ENCODE measurements at places on chromosomes 7 and 10.
A peak's percentile ranks its signal among the peaks of the same experiment; 100 is the strongest.

GRCh38 chr7:49644396-49645166 lies 128.9 kb upstream of the VWC2 start:
- DNase-seq = no peak

DNA sequence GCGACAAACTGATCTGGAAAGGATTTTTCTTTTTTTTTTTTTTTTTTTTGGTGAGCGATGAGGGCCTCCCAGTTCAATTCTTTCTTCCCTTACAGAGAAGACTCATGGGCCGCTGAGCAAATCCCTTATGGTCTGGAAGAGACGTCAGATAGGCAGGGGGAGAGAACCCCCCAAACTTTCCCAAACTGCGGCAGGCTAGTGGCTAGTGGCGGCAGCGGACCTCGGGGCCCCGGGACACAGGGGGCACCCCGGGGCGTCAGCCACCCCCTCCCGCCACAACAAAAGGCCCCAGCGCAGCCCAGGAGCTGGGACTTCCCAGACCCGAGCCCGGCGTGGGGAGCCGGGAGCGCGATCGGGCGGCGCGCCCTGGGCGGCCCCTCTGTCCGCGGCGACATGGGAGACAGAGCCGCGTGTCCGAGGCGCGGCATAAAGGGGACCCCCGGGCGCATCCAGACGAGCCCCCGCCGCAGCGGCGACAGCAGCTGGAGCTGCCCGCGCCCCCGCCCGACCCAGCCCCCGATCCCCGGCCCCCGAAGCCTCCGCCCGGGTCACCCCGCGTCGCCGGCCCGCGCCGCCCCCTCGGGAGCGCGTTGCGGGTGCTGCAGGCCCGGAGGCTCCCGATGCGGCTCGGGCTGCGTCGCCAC lies 755 bp downstream of the FAM171A1 start:
- DNase-seq = no peak

DNA sequence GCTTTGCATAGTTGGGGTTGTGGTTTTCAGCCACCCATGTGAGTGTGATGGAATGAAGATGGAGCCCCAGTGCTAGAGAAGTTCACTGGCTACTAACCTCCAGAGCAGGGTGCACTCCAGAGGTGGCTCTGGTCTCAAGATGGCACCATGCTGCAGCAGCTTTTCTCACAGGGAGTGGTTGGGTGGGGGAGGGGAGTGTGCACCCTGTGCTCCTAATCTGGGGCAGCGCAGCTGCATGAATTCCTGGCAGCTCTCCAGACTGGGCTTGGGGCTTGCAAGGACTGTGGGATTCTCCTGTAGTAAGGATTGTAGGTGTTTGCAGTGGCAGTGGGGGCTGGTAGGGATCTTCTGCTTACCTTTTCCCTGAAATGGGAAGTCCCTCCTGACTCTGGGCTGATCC lies 23.7 kb downstream of the PHTF2 start:
- DNase-seq = no peak

DNA sequence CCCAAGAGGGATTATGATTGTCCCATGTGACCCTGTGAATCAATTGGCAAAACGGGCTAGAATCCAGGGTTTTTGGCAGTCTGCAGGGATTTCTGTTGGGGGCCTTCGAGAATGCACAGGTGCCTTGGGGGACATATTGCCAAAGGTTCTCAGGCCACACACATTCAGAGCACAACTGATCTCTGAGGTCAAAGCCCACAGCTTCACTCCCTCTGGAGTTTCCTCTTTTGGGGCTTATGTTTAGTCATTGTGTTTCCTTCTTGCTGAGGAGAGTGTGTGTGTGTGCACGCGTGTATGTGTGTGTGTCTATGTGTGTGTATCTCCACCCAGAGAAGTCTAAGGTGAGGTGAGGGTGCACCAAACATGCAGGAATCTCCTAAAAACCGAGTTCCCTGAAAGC lies 8.8 kb downstream of the PPIF start:
- no peak for DNase-seq

GRCh38 chr10:108970016-108970415 lies 953.3 kb downstream of the XPNPEP1 start:
- peak; percentile 13 for DNase-seq

- DNase-seq = no peak
These were observed 666.7 kb upstream of the NRP1 start for GRCh38 chr10:34001087-34001580.

- no peak for DNase-seq
These were observed 91.1 kb downstream of the BUB3 start for GRCh38 chr10:123245264-123245663.

- no peak for DNase-seq
These were observed 56.5 kb upstream of the NKX6-2 start for GRCh38 chr10:132842397-132842796.

GRCh38 chr7:19392246-19392645 lies 247.0 kb upstream of the FERD3L start:
- no peak for DNase-seq

DNA sequence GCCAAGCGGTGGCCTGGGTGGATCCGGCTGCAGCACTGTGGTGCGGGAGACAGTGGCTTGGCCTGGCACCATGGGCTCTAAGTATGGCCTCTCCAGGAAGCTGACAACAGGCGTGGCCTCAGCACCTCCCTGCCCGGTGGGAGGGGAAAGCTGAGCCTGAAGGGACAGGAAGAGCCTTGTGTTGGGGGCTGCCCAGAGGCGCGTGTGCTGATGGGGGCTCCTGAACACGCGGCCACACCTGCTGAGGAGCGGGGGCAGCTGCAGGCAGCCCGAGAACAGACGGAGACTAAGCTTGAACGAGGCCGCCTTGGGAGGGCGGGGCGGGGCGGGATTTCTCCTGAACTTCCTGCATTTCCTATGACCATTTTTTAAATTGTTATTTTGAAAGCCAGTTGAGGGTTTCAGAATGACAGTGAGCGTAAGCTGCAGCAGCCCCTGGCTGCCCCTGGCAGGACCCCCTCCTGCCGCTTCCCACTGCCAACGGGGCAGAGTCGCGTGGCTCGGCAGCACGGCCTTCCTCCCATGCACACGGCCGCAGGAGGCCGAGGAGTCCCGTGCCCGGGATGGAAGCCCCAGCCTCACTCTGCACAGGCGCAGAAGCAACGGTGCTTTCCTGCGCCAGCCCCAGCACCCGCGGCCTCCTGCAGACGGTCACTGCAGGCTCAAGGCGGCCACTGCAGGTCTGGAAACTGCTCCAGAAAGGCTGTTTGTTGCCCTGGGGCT lies 43.2 kb downstream of the DPYSL4 start:
- DNase-seq = no peak

DNA sequence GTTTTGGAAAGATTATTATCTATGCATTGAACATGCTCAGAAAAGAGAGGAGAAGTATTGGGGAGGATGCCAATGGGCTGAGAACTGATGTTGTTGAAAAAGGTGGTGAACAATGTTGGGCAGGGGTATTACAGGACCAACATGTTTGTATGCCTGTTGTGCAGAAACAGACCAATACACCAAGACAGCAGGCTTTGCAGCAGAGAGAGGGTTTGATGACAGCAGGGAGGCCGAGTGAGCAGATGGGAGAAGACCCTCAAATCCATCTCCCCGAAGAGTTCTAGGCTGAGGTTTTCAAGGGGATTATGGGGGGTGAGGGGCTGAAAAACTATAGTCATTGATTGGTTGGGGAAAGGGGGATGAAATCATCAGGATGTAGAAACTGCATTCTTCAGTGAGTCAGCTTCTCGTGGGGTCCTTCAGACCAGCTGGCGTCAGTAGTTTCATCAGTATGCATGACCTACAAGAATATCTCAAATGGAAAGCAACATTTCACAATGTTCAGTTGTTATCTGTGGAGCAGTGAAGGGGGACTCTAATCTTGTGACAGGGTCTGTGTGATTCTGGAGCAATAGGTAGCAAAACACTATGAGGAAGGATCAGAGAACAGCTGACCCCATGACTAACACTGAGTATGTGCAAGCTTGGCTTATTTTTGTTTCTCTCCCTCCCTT lies 167.8 kb downstream of the BAMBI start:
- DNase-seq = no peak

DNA sequence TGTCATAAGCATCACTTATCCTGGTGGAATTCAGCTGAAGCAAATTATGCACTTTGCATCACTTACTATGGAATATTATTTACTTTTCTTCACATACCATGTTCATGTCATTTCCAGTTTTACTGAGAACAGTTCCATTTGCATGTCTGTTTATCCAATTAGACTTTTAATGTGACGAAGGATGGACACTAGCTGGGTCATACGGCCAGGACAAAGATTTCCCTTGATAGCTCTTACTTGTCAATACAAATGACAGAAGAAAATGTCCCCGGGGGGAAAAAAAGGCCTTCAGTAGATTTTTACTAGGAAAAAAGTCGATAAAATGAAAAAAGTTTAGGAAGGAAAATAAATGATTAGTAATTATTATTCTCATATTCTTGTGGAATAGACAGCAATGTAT lies 106.6 kb downstream of the RAPGEF5 start:
- no peak for DNase-seq

- no peak for DNase-seq
These were observed 2.7 kb upstream of the ST8SIA6 start for GRCh38 chr10:17457083-17457482.

DNA sequence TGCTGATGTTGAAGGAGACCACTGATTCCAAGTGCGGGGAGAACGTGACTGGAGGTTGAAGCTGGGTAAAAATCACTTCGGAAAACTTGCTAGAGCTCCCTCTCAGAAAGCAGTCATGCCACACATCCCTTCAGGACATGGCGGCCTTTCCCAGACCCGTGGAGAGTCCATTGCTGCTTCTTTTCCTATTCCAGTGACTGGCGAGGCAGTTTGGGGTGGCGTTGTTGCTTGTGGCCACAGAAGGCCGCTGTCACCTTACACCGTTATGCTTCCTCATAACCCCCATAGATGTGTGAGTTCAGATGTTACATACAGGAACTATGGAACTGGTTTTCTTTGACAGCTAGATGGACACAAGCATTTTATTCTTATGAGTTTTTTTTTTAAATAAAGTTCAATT lies 235.6 kb upstream of the POM121L12 start:
- DNase-seq = no peak

DNA sequence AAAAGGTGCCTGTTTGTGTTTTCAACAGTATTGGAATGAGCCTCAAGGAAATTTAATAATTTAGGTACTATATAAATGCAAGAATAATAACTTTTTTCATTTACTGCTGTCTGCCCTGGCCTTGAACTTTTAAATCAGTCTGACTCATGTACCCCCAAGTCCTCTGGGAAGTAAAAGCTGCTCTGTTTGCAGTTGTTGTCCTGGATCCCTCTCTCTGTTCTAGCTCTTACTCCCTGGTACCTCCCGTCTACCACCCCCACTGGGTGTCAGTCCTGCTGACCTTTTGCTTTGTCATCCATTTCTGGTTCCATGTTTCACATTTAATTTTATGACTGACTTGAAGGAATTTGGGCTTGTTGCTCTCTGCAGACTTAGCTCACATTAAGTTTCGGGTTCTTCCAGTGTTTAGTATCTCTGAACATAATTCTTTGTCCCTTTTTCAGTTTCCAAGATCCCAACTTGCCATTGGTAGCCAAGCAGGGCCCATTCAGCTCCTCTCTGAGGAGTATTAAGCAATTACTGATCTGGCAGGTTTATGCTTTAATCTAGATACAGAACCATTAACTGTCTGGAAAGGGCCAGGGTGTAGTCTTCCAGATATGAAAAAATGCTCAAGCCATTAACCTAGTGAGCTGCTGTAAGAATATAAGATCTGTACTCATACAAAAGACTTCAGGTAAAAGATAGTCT lies 208.7 kb upstream of the FAM3C start:
- DNase-seq = no peak

- no peak for DNase-seq
These were observed 36.1 kb downstream of the RALA start for GRCh38 chr7:39659356-39660013.

GRCh38 chr10:13790196-13790595 lies 203.4 kb downstream of the PRPF18 start:
- DNase-seq = no peak

DNA sequence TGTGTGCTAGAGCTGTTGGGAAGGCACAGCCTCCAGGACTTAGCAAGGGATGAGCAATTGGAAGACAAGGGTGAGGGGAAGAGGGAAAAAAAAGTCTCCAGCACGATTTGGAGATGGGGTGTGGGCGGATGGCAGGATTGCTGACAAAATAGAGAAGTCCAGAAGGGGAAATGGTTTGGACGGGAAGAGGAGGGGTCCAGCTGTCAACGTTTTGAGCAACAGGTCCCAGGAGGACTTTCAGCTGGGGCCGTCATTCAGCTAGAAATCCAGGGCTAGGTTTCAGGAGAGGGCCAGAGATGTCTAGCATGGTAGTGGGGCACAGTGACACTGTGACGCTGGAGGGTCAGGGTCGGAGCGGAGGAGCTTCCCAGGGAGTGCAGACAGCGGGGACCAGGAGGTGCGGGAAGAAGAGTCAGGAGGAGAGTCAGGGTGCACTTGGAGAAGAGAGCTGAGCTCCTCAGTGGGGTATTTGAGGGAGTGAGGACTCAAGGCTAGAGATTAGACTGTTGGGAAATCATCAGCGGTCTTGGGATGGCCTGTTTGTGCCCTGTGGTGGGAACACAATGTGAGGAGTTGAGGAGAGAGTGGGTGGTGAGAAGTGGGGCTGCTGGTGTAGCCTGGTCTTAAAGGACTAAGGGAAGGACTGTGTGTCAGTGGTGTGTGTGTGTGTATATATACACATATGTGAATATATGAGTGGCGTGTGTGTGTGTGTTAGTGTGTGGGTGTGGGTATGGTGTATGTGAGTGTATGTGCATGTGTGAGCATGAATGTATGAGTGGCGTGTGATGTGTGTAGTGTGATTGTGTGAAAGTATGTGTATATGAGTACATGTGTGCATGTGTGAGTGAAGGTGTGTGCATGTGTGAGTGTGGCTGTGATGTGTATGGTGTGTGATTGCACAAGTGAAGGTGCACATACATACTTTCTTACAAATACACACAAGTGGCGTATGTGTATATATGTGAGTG lies 3.8 kb downstream of the ZYX start:
- DNase-seq = no peak

- DNase-seq = peak; percentile 42
These were observed 97.8 kb downstream of the CHST15 start for GRCh38 chr10:123995461-123996131.

DNA sequence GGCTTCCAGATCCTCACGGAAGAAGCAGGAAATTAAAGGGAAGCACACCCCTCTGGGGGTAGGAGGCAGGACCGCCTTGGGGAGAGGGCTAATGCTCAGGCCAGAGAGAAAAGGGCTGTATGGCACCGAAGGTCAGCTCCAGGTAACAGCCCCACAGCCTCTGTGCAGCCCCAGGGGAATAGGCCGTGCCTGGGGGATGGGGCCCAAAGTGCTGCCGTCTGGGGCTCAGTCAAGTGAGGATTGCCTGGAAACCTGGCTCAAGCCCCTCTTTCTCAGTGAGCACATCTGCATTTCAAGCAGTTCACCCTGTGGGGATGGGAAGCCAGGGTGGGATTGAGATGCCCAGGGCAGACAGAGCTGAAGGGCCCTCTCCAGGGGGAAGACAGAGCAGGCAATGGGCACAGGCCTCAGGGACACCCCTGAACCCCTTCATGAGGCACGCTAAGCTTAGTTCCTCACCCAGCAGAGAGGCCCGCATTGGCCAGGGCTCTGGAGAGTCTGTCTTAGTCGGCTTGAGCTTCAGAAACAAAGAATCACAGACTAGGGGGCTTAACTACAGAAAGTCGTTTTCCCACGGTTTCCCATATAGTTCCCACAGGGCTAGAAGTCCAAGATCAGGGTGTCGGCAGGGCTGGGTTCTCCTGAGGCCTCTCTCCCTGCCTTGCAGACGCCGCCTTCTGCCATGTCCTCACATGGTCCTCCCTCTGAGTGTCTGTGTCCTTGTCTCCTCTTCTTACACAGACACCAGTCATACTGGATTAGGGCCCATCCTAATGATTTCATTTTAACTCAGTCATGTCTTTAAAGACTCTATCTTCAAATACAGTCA lies 118.2 kb downstream of the PTPN20 start:
- no peak for DNase-seq
